ENCODE measurements at places on chromosomes 12 and 14.

GRCh38 chr12:68612202-68612601 lies 1.5 kb downstream of the RAP1B start:
- no peak for DNase-seq

GRCh38 chr12:8629486-8630033 lies 16.9 kb upstream of the AICDA start:
- DNase-seq, result no peak

DNA sequence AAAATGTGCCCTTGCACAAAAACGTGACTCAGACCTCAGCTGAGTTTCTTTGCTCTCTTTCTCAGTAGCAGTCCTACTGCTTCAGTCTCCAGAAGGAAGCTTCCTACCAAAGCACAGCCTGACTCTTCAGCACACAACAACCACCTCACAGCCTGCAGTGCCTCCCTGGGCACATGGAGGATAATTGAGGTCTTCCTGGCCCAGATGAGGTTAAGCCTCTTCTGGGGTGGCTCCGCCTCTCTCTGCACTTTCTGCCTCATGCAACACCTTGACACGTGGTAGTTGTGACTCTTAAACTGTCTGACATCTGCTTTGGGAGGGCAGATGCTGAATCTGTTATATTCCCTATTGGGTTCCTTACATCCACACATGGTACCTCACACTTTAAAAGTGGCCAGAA lies 33.8 kb downstream of the GIT2 start:
- no peak for DNase-seq

DNA sequence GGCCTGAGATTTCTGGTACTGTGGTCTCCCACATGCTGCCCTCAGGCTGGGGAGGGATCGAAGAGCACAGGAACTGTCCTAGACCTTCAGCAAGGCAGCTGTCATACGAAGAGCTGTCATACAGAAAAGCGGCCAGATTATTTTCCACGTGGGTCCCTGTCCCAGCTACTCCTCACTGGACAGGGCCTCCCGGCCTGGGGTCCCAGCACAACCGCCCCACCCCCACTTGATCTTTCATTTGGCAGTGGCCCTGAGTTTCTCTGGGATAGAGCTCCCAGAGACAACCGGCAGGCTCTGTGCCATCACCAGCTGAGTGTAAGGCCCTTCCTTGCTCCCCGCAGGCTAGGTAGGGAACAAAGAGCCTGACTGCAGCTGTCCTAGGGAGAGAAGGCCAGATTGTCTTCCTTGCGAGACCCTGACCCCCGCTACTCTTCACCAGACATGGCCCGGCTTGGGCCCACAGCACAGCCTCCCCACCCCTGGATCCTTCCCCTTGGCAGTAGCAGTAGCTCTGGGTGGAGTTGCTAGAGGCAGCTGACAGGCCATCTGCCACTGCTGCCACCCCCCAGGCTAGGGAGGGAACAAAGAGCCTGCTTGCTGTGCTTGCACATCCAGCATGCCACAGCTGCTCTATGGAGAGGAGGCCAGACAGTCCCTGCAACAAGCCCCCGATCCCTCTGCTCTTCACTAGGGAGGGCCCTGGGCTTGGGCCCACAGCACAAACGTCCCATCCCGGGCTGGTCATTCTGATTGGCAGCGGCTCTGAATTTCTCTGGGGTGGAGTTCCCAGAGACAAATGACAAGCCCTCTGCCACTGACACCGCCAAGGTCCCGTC lies 3.1 kb upstream of the OR4N2 start:
- no peak for DNase-seq

DNA sequence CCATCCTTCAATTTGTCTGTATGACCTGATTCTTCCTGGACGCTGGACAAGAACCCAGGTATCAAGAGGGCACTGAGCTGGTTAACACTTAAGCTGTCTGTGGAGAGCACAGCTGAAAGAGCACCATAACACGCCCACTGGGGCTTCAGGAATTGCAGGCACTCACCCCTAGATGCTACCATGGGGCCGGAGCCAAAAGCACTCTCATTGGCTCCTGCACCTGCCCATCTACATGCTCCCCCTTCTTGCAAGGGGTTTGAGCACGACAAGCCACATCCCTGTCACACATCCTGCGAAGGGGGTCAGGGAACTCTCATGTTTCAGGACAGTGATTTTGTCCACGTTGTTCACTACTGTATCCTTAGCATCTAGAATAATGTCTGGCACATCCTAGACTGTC lies 35.1 kb upstream of the TBC1D15 start:
- no peak for DNase-seq

- DNase-seq, result no peak
Measured at GRCh38 chr12:9792961-9793617, 32.4 kb upstream of the CD69 start.

DNA sequence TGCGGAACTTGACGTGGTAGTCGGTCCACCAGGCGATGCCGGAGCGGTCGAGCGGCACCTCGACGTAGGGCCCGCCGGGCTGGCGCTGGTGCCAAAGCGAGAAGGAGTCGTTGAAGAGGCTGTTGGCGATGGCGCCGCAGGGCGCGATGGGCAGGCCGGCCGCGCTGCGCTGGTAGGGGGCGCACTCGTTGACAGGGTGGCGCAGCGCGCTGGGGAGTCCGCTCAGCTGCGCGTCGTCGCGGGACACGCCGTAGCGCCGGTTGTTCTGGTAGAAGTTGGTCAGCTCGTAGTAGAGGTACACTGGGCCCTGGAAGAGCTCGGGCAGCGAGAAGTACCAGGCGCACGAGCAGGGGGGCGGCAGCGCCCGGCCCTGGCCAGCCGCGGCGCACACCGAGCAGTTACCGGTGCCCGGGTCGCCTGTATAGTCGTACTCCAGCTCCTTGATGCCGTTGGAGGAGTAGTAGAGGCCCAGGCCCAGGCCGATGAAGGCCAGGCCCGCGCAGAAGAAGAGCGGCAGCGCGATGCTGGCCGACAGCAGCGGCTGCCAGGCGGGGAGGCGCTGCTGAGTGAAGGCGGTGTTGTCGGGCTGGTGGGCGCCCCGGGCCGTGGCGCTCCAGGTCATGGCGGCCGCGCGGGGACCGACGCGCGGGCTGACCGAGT lies 482 bp downstream of the TMEM30B start:
- peak; percentile 60 for DNase-seq

GRCh38 chr12:49783917-49784676 lies 42.7 kb downstream of the TMBIM6 start:
- DNase-seq, result no peak

DNA sequence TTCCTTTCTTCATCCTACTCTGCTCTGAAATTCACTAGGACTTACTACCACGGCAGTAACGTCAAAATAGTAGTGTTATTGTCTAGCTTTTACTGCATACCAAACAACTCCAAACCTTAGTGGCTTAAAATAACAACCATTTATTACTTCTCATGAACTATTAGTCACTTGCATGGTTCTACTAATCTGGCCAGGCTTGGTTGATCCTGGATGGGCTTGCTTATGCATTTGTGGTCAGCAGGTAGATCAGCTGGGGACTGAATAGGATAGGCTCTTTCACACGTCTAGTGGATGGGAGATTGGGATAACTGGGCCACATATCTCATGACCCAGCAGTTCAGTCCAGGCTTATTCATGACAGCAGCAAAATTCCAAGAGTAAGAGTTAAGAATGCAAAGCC lies 9.4 kb upstream of the SLC35F4 start:
- no peak for DNase-seq

DNA sequence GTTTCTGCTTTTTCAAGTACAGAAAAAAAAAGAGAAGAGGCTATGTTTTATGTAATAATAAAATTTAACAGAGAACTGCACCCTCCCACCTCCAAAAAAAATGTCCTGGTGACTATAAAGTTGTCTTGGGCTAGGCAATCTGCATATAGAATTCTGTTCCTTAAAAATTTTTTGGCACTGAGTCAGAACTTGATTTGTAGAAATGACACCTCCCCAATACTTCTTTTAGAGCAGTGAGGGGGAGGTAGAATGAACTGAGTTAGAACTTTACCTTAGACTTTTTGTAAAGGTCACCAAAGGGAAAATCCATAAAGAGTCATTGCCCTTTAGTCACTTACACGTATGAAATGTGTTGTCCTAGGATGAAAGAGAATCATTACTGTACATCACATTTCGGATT lies 80.0 kb downstream of the BTG1 start:
- no peak for DNase-seq

All from activated CD8-positive, alpha-beta memory T cell treated with anti-CD3 and anti-CD28 coated beads for 4 hours (primary cell).